ENCODE measurements at places on chromosomes 1 and 21.
A peak's percentile ranks its signal among the peaks of the same experiment; 100 is the strongest.

DNA sequence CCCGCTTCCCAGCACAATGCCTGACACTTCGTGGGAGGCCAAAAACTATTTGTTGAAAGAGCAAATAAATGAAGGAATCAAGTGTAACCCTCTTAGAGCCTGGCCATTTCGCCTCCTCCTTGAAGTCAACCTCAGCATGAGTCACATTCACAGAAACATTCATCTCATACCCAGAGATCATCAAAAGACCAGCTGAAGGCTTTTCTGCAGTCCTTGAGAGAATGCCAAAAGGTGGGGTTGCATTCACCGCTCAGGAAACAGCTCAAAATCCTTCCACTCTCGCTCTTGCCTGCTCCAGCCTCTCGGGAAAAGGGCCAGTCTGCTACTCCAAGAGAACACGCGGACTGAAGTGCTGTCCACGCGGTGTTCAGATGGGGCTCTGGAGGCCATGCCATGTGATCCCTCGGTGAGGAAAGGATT lies 90.0 kb downstream of the VWA5B1 start:
- peak; percentile 45 for DNase-seq

DNA sequence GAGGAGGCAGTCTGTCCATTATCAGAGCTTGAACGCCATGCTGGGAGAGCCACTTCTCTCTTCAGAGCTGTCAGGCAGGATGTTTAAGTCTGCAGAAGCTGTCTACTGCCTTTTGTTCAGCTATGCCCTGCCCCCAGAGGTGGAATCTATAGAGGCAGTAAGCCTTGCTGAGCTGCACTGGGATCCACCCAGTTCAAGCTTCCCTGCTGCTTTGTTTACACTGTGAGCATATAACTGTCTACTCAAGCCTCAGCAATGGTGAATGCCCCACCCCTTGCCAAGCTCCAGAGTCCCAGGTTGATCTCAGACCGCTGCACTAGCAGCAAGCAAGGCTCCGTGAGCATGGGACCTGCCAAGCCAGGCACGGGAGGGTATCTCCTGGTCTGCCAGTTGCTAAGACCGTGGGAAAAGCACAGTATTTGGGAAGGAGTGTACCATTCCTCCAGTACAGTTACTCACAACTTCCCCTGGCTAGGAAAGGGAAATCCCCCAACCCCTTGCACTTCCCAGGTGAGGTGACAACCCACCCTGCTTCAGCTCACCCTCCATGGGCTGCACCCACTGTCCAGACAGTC lies 32.5 kb downstream of the RGS13 start:
- no peak for DNase-seq

- no peak for DNase-seq
These were observed 6.9 kb upstream of the KRTAP20-2 start for GRCh38 chr21:30628109-30628508.

- DNase-seq, result no peak
These were observed 126.5 kb downstream of the SPATA46 start for GRCh38 chr1:162250004-162250730.

DNA sequence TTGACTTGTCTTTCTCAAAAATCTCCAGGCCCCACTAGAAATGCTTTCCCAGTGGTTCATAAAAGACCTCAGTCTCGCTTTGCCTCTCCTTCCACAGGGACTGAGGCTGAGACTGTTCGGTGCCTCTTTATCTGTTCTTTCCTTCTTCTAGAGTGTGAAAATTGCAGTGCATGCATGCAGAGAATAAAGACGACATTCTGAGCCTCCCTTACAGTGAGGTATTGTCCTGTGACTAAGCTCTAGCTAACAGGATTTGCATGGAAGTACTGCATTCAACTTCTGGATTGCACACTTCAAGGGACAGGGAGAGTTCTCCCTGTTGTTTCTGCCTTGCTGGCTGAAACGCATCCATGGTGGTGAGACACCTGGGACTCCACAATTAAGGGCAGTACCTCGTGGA lies 69.1 kb downstream of the COLGALT2 start:
- peak; percentile 48 for DNase-seq

- DNase-seq, result no peak
These were observed at the start of gene AIRE for GRCh38 chr21:44285138-44285992. Gene AIRE, plus strand, starts transcription at chr21:44285876. Its CDS starts 131 bp downstream, at chr21:44286007.

DNA sequence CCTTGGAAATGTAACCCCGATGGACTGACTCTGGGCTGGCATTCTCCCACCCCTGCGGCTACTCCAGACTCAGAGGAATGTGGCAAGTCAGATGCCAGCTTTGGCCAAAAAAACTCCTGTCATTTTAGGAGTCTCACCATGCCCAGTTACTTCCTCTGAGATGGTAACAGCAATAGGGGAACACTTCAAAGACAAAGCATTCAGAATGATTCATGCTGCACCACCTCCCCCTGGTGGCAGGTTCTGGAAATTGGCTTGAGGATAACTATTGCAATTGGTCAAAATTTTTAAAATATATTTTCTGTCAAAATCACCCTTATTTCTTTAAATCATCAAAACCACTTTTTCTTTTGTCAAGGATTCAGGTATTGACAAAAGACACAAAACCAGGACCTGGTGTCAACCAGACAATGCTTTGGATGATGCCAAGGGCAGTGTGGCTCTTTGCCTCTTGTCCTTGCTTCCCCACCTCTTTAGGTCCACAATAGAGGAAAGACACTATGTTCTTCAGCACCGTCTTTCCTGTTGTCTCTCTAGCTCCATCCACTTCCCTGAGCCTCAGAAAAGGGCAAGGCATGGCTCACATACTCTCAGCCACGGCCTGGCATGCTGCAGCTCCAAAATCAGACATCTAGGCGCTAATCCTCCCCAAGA lies 9.9 kb upstream of the CDCA8 start:
- DNase-seq, result peak; percentile 21

- no peak for DNase-seq
These were observed 446.0 kb downstream of the MATN1 start for GRCh38 chr1:30277415-30277814.

DNA sequence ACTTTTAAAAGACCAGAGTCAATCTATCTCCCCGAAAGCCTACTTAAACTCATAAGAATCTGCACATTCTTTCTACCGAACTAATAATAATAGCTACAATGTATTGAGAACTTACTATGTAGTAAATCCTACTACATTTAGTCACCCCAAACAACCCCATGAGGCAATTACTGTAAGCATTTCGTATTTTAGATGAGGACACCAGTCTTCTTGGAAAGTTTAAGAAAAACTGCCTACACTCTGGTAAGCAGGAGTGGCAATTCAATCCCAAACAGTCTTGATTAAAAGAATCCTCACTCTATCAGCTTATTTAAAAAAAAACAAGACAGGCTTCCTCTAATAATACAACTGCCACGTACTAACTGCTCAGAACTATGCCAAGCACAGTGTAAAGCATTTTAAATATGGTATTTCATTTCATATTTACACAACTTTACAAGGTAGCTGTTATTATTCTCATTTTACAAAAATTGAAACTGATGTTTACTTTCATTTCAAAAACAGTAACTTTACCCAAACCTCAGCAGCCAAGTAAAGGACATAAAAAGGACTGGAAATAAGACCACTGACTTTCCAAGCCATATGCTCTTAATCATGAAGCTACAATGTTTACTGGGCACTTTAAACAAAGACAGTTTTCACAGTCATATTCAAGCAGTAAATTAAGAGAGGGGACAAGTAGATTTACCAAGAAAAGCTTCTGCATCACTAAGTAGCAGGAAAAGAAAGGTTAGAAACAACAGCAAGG lies 13.9 kb downstream of the ARID4B start:
- DNase-seq, result no peak

DNA sequence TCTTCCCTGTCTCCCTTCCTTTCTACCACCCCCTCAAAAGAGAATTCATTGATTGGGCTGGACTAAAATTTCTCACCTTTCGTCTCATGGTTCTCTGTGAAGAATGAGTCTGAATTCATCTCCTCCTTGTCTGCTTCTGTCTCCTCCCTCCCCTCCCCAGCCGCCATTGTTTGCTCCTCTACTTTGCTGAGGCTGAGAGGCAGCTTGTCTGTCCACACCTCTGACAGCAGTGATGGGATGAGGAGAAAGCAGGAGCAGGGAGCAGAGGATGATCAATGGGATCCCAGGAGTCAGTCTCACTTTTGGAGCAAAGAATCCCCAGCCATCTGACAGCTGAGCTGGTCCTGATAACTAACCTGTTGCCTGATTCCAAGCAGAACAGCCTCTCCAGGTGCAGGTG lies 2.5 kb downstream of the ILDR2 start:
- no peak for DNase-seq

DNA sequence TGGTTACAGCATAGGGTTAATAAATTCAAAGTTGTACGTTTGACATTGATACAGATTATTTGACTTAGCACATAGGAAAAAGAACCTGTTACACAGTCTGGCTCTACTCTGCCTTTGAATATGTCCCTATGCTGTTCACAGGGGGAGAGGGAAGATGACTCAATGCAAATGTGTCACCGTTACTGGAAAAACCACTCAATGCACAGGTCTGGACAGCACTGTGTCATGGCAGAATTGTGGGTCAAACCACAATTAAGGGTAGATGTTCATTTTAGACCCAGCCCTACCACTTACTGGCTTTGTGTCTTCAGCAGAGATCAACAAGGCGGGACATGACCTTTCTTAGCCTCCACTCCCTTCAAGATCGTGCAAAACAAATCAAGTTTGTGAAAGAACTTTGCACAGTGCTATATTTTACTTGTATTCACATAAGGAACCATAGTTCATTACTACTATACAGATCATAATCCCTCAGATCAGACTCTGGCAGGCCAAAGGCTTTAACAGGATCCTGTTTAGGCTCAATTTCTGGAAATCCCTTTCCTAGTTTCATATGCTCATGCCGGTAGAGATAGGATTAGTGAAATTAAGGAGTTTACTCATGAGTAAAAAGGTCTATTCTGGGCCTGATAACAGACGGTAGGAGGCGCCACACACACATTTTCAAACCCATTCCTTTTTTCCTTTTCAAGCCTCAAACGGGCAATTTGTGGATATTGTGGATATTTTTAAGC lies 22.1 kb downstream of the EIF2D start:
- peak; percentile 85 for DNase-seq

DNA sequence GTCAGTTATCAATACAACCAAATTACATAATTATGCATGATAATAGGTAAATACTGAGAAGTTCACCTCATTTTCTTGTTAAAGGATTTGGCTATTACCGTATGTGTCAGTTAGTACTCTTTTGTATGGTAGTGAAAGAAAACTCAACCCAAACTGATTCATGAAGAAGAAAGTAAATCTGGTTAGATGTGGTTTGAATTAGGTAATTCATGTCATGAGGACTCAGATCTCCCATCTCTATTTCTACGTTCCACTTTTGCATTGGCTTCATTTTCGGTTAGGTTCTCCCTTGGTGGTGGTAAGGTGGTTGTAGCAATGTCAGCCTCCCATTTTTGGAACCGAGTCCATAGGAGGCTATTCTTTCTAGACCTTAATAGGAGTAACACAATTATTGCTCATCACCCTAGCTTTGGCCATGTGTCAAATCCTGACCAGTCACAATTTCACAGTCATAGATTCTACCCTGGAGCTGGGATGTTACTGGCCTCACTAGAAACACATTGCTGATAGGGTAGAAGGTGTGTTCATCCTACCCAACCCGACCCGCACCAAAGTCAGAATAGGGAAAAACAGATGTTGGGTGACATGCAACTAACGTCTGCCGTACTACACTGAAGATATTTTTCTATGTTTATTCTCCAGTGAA lies 97.6 kb downstream of the OSBPL9 start:
- no peak for DNase-seq

DNA sequence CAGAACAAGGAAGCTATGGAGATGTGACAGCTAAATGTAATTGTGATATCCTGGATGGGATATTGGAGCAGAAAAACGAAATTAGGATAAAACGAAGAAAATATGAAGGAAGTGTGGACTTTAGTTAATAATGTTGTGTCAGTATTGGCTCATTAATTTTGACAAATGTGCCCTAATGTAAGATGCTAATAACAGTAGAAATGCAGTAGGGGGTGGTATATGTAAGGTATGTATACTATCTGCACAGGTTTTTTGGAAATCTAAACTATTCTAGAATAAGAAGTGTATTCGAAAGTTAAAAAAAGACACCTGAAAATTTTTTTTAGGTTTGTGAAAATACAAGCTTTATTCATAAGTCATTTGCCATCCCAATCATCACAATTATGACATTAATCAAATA lies 421.4 kb upstream of the B3GALT2 start:
- no peak for DNase-seq

DNA sequence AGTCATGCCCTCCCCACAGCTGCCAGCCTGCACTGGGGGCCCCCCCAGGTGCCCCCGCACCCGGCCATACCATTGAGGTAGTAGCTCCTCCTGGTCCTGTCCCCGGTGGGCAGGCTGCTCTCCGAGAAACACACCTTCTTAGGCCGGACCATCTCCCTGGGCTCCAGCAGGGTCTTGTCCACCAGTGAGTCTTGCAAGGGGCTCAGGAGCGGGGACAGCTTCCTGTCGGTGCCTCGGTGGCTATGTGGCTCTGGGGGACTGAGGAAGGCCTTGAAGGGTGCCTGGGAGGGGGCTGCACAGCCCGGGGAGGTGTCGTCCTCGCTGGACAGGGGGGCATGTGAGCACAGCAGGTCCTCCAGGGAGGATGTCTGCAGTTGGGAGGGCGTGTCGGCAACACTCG lies 12.9 kb upstream of the FTCD start:
- no peak for DNase-seq

All from RCC 7860 (cell line).